NCI-H524 treated with DMSO at 0.1 percent for 48 hours (cell line): ENCODE measurements at places on chromosomes 2 and 18.
A peak's percentile ranks its signal among the peaks of the same experiment; 100 is the strongest.

DNA sequence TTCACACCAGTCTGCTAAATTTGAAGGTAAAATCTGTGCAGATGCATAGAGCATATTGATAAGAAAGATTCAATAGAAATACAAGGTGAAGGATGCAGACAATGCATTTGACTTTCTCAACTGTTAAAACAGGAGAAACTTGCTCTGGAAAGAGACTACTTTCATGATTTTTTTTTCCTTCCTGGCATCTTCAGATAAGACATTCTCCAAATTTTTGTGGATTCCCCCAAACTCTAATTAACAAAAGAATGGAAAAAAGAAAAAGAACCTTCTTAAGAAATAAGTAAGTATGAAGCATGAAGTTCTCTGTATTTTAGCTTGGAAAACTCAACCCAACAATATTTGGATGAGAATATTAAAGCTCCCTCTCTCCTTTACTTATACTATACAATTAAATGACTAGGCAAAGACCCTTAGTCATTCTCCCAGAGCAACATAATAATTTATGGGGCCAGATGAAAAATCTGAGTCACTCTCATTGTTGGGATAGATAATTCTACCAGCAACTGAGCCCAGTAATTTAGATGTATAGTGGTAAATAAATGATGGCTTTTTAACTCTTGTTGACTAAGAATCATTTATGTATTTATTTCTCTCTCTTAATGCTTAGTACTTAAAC, 298.7 kb upstream of the COL3A1 start:
- DNase-seq: no peak

- no peak for DNase-seq
Measured at GRCh38 chr2:62663920-62664795, 41.4 kb upstream of the EHBP1 start.

DNA sequence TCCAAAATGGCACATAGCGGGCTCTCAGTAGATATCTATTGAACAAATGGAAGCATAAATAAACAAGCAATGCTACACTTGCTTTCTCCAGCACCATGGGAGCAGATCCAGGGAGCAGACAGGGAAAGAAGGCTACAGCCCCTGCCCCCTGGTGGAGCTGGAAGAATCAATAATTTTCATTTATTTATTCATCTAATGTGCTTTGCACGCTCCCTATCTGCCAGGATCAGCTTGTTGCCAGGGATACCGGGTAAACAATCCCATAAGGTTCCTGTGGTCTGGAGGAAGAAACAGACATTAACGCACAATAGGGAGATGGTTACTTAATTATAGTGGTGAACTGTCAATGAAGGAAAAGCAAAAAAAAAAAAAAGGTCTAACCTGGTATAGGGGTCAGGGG, 40.1 kb upstream of the CLASP1 start:
- peak; percentile 11 for DNase-seq

DNA sequence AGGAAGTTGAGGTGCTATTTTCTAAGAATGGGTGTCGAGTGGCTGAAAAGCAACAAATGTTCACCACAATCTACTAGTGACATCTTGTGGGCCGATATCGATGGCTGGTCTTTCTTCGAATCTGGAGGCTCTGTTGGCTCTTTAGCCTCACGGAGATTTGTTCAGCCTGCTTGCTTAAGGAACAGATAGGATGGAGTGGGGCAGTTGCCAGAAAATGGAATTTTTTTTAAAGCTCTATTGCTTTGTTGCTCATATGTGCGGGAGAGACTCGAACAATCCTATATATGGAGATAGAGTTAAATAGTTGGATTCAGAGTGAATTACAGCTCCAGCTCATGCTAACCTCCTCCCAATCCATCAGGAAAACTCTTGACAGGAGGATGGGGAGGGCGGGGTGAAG, 70.9 kb upstream of the LYPD6B start:
- no peak for DNase-seq

- DNase-seq: no peak
Measured at GRCh38 chr2:119545754-119546446, 1.7 kb downstream of the CFAP221 start.

- DNase-seq: no peak
Measured at GRCh38 chr2:24559473-24560113, 68.5 kb downstream of the NCOA1 start.

GRCh38 chr2:70240599-70240998, 7.8 kb downstream of the TIA1 start:
- DNase-seq: no peak

DNA sequence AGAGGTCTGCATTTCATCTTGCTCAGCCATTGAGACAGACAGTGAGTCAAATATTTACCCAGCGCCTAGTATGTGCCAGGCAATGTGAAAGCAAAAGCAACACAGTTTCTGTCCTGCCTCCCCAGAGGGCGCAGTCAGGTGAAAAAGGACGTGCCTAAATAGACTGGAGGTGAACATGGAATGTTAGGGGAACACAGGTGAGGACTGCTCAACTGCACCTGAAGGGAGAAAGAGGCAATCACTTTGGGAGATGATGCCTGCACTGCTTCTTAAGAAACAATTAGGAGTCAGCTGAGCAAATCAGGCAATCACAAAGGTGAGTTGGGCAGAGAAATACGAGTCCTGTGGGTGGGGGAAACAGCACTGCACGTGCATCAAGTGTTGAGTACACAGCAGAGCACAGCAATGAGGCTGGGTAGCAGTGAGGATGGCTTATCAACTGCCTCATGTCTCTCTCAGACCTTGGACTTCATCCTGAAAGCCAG, 218.3 kb upstream of the SMAD7 start:
- no peak for DNase-seq

DNA sequence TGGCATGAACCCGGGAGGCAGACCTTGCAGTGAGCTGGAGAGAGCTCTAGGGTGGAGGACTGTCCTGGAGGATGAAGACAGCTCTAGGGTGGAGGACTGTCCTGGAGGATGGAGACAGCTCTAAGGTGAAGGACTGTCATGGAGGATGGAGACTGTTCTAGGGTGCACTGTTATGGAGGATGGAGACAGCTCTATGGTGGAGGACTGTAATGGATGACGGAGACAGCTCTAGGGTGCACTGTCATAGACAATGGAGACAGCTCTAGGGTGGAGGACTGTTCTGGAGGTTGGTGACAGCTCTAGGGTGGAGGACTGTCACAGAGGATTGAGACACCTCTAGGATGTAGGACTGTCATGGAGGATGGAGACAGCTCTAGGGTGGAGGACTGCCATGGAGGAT, 21.1 kb upstream of the KCNG2 start:
- DNase-seq: no peak

GRCh38 chr2:101026923-101027469, 24.9 kb downstream of the RPL31 start:
- no peak for DNase-seq

- DNase-seq: no peak
Measured at GRCh38 chr2:69227716-69228115, 159.3 kb downstream of the GFPT1 start.

DNA sequence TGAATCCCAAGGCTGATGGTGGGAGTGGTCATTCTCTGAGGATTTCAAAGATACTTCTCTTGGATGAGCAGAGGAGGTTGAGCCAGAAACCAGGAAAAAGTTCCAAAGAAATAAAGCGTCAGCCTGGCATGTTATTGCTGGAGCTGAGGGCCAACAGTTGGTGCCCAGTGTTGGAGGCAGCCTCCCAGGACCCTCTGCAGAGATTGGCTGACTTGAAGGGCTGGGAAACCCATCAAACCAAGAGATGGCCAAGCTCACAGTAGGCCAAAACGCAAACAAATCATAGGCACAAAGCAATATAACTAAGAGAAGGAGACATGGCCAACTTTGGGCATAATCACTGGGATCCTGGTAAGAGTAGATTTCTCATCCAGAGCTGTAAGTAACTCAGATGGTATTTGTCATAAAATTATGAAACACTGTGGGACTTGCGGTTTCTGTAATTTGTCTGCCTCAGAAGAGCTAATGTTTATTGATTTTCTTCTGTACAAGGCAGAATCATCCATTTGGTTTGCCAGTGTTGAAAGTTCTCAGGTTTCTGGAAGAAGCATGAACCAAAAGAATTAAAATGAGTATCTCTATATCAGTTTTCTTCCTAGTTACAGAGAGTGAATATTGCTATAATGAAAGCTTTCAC, 108.3 kb downstream of the ATL2 start:
- no peak for DNase-seq

DNA sequence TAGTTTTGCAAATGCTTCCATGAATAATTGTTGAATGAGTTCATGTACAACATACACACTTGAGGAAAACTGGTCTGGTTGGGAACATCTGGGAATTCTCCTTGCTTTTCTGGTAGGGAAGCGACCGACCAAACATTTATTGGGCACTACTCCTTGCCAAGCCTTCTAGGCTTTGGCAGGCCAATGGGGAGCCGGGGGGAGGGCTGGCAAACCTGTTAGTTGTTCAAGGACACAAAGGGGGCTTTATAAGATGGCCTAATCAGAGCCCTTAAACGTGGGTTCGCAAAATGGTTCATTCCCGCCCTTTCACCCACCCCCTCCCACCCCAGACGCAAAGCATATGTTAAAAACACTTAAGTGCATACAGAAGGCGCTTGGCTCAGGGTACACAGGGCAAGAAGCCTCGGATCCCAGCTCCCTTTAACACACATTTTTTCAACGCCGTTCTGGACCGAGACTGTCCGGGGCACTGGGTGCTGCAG, 844 bp upstream of the VSNL1 start:
- DNase-seq: peak; percentile 16

DNA sequence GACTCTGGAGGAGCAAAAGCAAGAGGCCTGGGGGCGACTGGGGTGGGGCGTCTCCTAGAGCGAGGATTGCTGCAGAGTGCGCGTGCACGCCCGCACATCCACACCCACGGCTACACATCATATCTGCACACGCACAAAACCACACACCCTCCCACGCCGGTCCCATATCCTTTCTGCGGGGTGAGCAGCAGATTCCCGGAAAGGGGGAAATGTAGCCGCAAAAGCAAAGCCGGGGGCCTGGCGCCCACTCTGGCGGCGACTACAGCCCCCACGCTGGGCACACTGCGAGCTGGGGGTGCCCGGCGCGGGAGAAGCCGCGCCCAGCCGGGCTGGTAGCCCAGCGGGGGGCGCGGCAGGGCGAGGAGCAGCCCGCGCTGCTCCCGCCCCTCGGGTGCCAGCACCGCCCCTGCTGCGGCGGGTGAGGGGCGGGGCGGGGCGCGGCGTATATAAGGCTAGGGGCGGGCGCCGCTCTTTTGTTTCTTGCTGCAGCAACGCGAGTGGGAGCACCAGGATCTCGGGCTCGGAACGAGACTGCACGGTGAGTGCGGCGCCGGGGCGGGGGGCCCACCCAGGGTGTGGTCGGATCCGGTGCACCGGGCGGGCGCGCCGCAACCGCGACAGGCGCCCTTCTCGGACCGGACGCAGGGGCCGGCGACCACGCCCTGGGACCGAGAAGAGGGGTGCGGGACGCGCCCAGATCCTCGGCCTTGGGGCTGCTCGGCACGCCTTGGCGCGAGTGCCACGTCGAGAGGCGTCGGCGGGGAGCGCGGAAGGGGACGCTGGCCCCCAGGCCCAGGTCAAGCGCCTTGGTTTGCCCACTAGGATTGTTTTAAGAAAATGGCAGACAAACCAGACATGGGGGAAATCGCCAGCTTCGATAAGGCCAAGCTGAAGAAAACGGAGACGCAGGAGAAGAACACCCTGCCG, at the start of gene TMSB10:
TSS of gene TMSB10 (plus strand) at position 476 of the 927 bp plus-strand sequence.
- DNase-seq: no peak

- DNase-seq: no peak
Measured at GRCh38 chr2:156322051-156322685, 10.4 kb downstream of the NR4A2 start.

- no peak for DNase-seq
Measured at GRCh38 chr18:195651-196050, 37.3 kb downstream of the USP14 start.

DNA sequence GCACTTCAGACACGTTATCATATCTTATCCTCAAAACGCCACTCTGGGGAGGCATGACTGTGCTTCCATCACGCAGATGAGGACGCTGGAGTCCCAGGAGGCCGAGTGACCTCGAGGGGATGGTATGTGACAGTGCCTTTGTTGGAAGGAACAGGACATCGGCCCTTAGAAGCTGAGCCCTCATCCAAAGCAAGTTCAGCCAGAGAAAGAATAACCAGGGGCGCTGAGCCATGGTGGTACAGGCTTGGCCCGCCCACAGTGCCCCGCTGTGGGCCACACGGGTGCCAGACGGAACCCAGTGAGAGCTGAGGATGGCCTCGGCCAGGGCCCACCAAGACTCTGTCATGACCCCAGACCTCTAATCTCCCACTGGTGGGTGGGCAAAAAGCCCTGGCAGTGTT, 31.3 kb downstream of the HS1BP3 start:
- DNase-seq: no peak

- DNase-seq: no peak
Measured at GRCh38 chr2:161146209-161146775, 13.9 kb upstream of the TANK start.

DNA sequence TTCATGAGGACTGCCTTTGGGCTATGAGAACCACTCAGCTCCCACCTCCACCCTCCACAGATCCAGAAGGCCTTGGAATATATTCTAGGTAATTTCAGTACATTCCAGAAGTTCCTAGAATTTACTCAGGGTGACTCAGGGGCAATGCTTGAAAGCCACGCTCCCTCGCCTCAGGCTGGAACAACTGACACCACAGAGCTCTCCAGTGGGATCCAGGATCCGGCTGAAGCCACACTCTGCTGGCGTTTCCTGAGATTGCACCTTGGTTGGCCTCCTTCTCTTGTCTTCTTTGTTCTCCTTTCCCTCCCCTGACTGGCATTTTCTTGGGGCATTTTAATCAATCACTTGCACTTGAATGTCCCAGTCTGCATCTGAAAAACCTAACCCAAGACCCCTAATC, 92.6 kb upstream of the KCNE4 start:
- no peak for DNase-seq

GRCh38 chr2:241191081-241191480, 2.6 kb downstream of the ANO7 start:
- no peak for DNase-seq

DNA sequence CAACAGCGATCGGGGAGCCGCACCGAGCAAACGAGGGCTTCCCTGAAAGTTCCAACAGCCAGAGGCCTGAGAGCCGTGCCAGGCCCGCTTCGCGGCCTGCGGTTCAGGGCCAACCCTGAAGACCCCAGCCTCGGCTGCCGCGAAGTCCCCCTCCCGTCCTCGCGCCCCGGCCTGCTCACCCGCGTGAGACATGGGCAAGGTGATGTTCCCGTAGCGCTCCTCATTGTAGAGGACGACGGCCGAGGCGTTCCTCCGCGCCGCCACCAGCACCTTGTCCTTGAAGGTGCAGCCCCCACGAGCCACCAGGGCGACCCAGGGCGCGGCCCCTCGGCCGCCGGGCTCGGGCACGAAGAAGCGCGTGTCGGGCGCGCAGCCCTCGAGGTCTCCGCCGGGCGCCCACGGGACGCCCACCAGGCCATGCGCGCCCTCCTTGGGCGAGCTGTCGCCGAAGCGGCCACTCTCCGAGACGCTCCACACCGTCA, 510 bp downstream of the RNF149 start:
- DNase-seq: no peak

GRCh38 chr2:22076454-22076853, 952.7 kb downstream of the TDRD15 start:
- no peak for DNase-seq
